Myocyte (in vitro differentiated cells): ENCODE measurements at places on chromosomes 5 and 9.

- no peak for DNase-seq
Measured at GRCh38 chr5:151214614-151215545, 9.0 kb downstream of the CCDC69 start.

GRCh38 chr5:32951003-32951402, 239.9 kb downstream of the NPR3 start:
- DNase-seq: no peak

GRCh38 chr5:136141561-136141960, 8.9 kb downstream of the SMAD5 start:
- no peak for DNase-seq

- peak; percentile 70 for DNase-seq
Measured at GRCh38 chr5:143161885-143162540, 241.5 kb downstream of the NR3C1 start.

GRCh38 chr9:6632516-6633183, 12.9 kb downstream of the GLDC start:
- DNase-seq: no peak

DNA sequence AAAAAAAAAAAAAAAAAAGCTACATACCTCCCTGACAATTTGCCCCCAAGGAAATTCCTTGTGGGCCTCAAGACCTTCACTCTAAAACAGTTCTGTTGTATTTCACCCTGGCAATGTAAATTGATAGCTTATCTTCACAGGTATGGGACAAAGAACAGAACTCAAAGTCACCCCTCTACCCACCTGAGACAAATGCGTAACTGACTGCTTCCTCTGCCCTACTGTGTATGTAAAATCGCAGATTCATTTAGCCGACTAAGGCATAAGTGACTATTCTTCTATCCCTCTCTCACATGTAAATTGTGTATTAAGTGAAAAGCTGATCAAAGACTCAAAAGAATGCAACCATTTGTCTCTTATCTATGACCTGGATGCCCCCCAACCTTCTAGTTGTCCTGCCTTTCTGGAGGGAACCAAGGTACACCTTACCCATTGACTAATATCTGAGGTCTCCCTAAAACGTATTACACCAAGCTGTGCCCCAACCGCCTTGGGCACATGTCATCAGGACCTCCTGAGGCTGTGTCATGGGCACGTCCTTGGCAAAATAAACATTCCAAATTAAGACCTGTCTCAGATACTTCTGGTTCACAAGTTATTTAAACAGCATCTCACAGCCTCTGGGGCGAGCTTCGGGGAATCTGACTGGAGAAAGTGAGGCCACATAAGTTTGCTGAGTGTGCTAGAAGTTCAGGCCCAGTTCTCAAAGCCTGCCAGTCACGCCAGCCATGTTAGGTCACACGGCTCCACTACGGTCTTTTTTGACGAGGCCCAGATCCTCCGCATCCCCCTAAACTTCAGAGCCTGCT, 954 bp downstream of the TBCA start:
- no peak for DNase-seq

GRCh38 chr5:152688561-152689249, 283.6 kb upstream of the NMUR2 start:
- peak; percentile 84 for DNase-seq

- no peak for DNase-seq
Measured at GRCh38 chr9:31104249-31104648, 1280.2 kb upstream of the ACO1 start.

GRCh38 chr5:111271885-111272284, 47.7 kb downstream of the CAMK4 start:
- DNase-seq: no peak

- no peak for DNase-seq
Measured at GRCh38 chr9:82722051-82722450, 340.9 kb downstream of the RASEF start.

DNA sequence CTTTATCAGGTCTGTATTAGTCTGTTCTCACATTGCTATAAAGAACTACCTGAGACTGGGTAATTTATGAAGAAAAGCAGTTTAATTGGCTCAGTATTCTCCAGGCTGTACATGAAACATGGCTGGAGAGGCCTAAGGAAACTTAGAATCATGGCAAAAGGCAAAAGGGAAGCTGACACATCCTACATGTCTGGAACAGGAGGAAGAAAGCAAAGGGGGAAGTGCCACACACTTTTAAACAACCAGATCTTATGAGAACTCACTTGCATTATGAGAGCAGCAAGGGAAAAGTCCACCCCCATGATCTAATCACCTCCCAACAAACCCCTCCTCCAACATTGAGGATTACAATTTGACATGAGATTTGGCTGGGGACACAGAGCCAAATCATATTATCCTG, 132.1 kb downstream of the PCSK1 start:
- DNase-seq: no peak

DNA sequence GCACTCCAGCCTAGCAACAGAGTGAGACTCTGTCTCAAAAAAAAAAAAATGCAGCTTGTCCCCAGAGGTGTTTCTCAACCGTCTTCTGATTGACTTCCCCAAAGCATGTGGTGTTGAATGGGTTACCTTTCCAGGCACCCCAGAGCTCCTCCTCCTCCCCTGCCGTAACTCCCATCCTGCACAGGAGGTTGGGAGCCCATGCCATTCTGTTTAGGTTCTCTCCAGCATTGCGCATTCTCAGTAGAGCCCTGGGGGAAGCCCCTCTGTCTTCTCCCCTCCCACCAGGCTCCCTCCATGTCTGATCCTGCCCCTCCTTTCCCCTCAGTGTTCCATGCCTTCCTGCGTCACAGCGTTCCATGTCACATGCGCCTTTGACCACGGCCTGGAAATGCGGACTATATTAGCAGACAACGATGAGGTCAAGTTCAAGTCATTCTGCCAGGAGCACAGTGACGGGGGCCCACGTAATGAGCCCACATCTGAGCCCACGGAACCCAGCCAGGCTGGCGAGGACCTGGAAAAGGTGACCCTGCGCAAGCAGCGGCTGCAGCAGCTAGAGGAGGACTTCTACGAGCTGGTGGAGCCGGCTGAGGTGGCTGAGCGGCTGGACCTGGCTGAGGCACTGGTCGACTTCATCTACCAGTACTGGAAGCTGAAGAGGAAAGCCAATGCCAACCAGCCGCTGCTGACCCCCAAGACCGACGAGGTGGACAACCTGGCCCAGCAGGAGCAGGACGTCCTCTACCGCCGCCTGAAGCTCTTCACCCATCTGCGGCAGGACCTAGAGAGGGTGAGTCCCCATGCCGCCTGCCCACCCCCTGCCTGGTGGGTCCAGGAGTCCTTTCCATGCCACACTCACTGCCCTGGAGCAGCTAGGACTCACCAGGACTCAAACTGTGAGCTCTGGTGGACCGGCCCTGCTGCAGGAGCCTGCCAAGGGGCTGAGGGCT, 40.6 kb downstream of the JADE2 start:
- DNase-seq: no peak

GRCh38 chr9:25677301-25678146, 720 bp downstream of the TUSC1 start:
- DNase-seq: peak; percentile 79

DNA sequence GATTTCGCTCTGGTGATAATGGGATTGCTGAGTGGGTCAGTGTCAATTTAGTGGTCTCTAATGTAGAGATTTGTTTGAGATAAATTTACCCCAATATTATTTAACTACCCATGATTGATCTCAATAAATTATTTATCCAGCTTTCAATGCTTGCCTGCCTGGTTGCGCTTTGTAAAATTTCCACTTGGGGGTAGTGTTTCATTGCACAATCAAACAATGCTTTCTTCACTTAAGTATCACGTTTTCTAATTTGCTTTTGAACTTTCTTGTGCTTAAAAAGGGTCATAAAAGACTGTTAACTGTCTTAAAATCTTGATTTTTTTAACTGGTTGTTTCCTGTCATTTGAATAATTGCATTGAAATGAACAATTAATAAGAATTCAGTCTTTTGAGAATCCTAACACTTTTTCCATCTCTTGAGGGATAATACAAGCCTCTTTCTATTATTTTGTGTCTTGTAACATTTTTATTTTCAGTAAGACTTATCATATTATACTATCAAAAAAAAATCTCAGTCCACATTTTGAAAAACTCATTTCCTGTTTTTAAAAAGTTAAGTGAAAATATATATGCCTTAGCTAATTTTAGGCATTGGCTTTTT, 18.7 kb downstream of the HSD17B4 start:
- peak; percentile 36 for DNase-seq

GRCh38 chr5:95712347-95712958, 18.7 kb upstream of the RHOBTB3 start:
- peak; percentile 91 for DNase-seq

GRCh38 chr9:109497226-109498153, 617 bp downstream of the PTPN3 start:
- no peak for DNase-seq

- no peak for DNase-seq
Measured at GRCh38 chr5:156438076-156438475, 111.1 kb downstream of the SGCD start.

DNA sequence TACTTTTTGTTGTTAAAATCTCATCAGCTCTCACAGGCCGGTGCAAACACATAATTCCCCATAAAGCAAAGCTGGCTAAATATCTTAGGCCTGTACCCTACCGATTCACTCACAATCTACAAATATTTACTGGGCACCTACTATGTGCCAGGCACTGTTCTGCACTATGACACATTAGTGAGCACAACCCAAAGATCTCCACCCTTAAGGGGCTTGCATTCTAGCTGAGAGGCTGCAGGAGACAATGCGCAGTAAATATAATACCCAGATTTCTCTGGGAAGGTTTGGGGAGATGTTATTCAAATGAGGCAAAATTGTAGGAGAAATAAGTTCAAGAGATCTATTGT, 53.7 kb downstream of the FNBP1 start:
- DNase-seq: no peak

DNA sequence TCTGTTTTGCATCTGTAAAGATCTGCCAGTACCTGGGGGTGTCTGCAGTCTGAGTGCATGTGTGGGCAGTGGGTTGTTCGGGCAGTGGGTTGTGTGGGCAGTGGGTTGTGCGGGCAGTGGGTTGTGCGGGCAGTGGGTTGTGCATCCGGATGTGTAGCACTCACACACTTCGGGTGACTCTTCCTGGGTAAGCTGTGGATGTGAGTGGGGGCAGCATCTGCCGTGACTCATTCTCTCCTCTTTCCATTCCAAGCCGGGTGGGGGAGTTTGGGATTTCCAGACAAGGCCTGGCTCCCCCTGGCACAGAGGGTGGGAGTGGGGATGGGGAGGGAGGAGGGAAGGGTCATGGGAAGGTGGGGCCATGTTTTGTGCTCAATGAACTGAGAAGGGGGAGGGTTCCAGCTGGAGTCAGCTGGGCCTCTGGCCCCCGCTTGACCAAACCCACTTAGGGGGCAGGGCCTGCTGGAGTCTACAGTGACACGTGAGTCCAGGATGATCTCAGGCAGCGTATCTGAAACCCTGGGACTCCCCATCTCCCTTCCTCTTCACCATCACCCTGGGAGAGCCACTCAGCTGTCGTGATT, 8.3 kb downstream of the CRB2 start:
- peak; percentile 29 for DNase-seq

GRCh38 chr5:107826311-107827000, 155.7 kb upstream of the EFNA5 start:
- no peak for DNase-seq

DNA sequence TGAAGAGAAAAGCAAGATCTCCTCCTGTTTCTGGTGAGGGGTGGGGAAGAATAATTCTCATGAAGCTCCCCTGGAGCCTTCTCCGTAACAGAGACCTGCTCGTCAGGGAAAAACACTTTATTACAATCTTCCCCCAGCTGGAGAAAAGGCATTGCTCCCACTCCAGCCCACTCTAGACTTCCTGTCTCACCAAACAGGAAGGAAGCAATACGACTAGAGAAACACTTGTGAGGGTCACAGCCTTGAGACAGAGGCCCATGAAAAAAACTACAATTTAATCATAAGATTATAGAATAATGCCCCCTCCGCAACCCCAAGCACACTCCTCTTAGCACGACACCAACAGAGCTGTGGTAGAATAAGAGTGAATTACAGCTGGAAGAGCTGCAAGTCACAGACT, 197.2 kb upstream of the S1PR3 start:
- DNase-seq: no peak

- no peak for DNase-seq
Measured at GRCh38 chr9:117677572-117677971, 26.6 kb upstream of the TLR4 start.

- no peak for DNase-seq
Measured at GRCh38 chr5:78753093-78753531, 104.5 kb upstream of the LHFPL2 start.

DNA sequence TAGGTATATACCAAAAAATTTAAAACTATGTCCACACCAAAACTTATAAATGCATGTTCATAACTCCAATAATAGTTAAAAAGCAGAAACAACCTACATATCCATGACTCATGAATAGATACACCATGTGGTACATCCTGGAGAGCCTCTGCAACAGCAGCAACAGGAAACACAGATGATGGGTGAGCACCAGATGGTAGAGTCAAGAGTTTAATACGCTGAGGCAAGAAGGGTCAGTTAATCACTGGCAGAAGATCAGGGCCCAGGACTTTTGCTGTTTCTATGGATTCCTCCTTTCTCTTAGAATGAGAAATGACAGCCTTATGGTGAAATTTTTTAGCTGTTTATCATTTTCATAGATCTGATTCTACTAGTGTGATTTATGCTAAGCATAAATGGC, 351.8 kb upstream of the ADAMTSL1 start:
- peak; percentile 24 for DNase-seq

GRCh38 chr5:144522698-144523097, 352.0 kb downstream of the KCTD16 start:
- no peak for DNase-seq

DNA sequence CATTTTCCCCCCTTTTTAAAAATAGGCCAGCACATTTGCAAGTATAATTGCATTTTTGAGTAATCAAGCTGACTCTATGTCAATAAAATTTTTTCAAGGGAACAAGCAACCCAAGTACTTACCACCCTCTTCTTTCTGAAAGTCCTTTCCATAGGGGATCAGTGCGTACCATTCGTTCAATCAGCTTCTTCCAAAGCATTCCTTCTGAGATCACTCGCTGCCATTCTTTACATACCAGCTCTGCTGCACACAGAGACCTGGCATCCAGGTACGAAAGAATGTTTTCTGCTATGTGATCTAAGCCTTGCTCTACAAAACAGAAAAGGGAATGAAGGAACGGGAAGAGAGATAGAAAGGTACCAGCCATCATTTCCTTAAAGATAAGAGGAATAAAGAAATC, 106.6 kb downstream of the FBXW11 start:
- no peak for DNase-seq
